ENCODE measurements at places on chromosomes 16 and 17. TPM values are rescaled to one million over a fixed set of nuclear protein-coding genes. Genes with fewer than 3 reads are reported as not detected.
A peak's percentile ranks its signal among the peaks of the same experiment; 100 is the strongest.

The CDH3 gene
- 9.6 TPM for total RNA-seq

DNA sequence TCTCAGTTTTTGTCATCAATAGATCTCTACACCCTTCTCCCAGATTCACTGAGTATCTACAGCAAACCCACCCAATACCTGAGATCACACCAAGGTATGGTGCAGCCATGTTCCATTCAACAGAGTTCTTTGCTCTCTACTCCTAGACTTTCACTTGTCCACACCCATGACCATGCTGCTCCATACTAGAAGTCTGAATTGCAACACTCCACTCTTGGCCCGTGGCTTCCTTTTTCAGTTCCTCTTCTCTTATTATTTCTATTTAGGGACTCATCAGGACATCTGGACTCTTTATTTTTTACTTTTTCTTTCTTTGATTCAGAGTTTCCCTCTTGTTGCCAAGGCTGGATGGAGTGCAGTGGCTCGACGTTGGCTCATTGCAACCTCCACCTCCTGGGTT, 37.1 kb downstream of the YWHAE start:
- no peaks in the 10 kb centered on the region for H3K27me3 ChIP-seq
- DNase-seq, result no peak
- peak overlapping the region; percentile 32 for H3K27ac ChIP-seq
- peaks cover 53% of the 10 kb centered on the region for H3K36me3 ChIP-seq
- peaks cover 62% of the 10 kb centered on the region for H3K4me1 ChIP-seq

The DPEP2NB gene
- not detected for total RNA-seq

GRCh38 chr17:72699545-72699944, 392.9 kb downstream of the SLC39A11 start:
- DNase-seq, result no peak
- no peak overlapping the region for H3K4me3 ChIP-seq
- no peaks in the 10 kb centered on the region for H3K36me3 ChIP-seq
- H3K27ac ChIP-seq, result no peak overlapping the region
- no peaks in the 10 kb centered on the region for H3K4me1 ChIP-seq

DNA sequence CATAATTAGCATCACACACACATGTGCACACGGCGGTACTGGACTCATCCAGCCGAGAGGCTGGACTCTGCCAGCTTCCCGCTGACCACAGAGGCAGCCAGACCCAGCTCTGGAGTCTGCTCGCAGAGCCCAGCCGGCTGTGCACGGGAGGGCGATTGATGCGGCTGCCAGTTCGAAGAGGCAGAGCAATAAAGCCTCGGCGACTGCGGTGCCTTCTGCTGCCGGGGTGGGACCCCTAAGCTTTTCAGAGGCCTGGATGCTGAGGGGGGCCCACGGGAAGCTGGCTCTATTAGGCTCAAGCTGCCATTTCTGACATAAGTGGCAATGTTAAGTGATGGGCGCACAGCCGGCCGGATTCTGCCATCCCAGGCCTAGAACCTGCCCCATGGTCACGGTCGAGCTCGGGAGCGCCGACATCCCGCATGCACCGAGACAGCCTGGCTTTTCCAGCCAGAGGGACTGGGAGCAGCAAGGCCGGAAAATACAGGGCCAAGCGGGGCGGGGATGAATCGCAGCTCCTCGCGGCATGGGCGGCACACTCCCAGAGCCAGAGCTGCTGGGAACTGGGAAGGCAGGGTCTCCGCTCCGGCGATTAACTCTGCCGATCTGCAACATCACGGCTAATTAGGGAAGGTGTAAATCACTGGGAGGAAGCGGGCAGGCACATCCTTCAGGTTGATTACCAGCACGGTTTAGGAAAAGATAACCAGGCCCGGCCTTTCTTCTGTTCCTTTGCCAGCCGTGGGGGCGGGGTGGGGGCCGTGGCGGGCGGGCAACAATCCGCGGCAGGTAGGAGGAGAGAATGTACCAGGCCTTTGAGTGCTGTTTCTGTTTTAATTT, 57.7 kb downstream of the TBC1D16 start:
- no peaks in the 10 kb centered on the region for H3K4me1 ChIP-seq
- H3K27ac ChIP-seq, result no peak overlapping the region
- peak; percentile 50 for DNase-seq
- H3K27me3 ChIP-seq, result no peaks in the 10 kb centered on the region

- peaks cover 10% of the 10 kb centered on the region for H3K4me1 ChIP-seq
- DNase-seq, result no peak
- H3K27me3 ChIP-seq, result no peaks in the 10 kb centered on the region
- H3K4me3 ChIP-seq, result no peak overlapping the region
These were observed 61.4 kb downstream of the NXN start for GRCh38 chr17:917941-918740.

DNA sequence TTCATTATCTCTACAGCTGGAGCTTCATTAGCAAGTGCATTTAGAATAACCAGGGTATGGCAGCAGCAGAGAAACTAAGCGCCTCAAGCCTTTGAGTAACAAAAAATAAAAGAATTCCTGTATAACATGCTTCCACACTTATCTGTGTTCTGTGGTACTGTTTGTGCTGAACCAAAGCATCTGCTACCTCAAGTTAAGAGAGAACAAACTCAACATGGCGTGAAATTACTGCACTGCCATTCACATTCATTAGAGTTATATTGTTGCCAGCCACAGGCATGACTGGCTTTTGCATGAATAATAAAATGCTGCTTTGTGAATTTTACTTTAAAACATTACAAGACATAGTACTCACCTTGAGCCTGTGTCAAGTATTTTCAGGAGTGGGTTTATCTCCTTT, 76.6 kb downstream of the NLK start:
- DNase-seq, result no peak
- no peak overlapping the region for H3K4me3 ChIP-seq
- H3K27ac ChIP-seq, result no peak overlapping the region

- no peak overlapping the region for H3K27ac ChIP-seq
- no peaks in the 10 kb centered on the region for H3K36me3 ChIP-seq
- no peak overlapping the region for H3K4me3 ChIP-seq
- no peaks in the 10 kb centered on the region for H3K4me1 ChIP-seq
These were observed 18.8 kb downstream of the HS3ST3A1 start for GRCh38 chr17:13582776-13583547.

- DNase-seq, result no peak
- peaks cover 14% of the 10 kb centered on the region for H3K36me3 ChIP-seq
- peaks cover 16% of the 10 kb centered on the region for H3K27me3 ChIP-seq
- no peak overlapping the region for H3K27ac ChIP-seq
These were observed 8.4 kb downstream of the FSCN2 start for GRCh38 chr17:81536299-81537290.

- no peaks in the 10 kb centered on the region for H3K27me3 ChIP-seq
- no peaks in the 10 kb centered on the region for H3K4me1 ChIP-seq
- H3K4me3 ChIP-seq, result no peak overlapping the region
- DNase-seq, result no peak
These were observed 223.9 kb downstream of the TANC2 start for GRCh38 chr17:63189930-63190329.

The KRTAP16-1 gene
- not detected for total RNA-seq

The C1QL1 gene
- 0.52 TPM for total RNA-seq

GRCh38 chr17:9158544-9159452, 137.5 kb downstream of the NTN1 start:
- no peaks in the 10 kb centered on the region for H3K27me3 ChIP-seq
- no peak overlapping the region for H3K4me3 ChIP-seq
- no peak for DNase-seq
- H3K36me3 ChIP-seq, result no peaks in the 10 kb centered on the region
- H3K4me1 ChIP-seq, result no peaks in the 10 kb centered on the region

GRCh38 chr16:4372578-4373355, 1.1 kb downstream of the VASN start:
- DNase-seq, result no peak
- peak overlapping the region; percentile 82 for H3K27ac ChIP-seq
- H3K36me3 ChIP-seq, result no peaks in the 10 kb centered on the region
- H3K4me1 ChIP-seq, result peaks cover 81% of the 10 kb centered on the region
- H3K27me3 ChIP-seq, result no peaks in the 10 kb centered on the region

DNA sequence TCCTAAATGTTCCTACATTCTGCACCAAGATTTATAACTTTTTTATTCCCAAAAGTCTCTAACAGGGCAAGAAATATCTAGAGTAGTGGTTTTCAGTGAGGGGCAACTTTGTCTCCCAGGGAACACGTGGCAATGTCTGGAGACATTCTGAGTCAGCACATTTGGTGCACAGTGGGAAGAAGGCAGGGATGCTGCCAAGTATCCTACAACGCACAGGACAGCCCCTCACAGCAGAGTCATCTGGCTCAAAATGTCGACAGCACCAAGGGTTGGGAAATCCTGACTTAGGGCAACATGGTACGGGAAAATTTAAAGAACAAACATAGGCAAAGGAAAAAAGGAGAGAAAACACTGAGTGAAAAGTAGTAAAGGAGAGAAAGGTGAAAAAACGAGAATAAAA, 61.8 kb downstream of the SMG6 start:
- no peaks in the 10 kb centered on the region for H3K27me3 ChIP-seq
- peaks cover 25% of the 10 kb centered on the region for H3K4me1 ChIP-seq
- peaks cover 15% of the 10 kb centered on the region for H3K36me3 ChIP-seq
- no peak overlapping the region for H3K4me3 ChIP-seq
- no peak overlapping the region for H3K27ac ChIP-seq
- no peak for DNase-seq

The CCL7 gene
- not detected for total RNA-seq

GRCh38 chr17:7260651-7261378, 1.5 kb downstream of the CLDN7 start:
- peak overlapping the region; percentile 68 for H3K4me3 ChIP-seq
- peak; percentile 93 for DNase-seq
- peaks cover 31% of the 10 kb centered on the region for H3K36me3 ChIP-seq

DNA sequence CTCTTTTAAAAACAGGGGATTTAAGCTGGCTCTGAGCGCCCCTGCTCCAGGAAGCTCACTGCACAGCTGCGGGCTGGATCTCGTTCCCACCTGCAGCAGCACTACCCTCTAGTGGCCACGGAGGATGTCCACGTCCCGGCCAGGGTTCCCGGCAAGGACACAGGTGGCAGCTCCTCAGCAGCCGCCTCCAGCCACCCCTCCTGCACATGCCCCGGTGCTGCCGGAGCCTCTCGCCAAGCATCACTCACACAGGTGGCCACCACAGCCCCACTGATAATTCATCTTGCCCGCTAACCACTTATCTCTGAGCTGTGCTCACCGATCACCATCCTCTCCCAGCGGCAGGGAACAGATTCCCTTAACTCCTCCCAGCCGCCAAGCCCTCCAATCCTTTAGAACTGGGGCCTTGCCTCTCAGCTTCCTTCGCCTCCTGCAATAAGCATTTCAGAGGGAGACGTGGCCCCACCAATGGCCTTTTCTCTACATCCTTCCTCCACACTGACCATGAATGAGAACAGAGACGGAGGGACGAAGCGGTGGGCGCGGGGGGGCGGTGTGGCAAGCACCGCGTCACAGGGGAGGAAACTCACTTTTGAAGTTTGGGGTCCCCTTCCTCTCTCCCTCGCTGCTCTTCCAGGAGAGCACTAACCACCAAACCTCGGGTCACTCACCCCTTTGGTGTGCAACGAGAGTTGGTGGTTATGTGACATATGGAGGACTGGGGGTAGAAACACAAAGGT, 222.1 kb downstream of the RBFOX3 start:
- H3K36me3 ChIP-seq, result no peaks in the 10 kb centered on the region
- no peak overlapping the region for H3K4me3 ChIP-seq
- peaks cover 57% of the 10 kb centered on the region for H3K27me3 ChIP-seq
- H3K4me1 ChIP-seq, result no peaks in the 10 kb centered on the region
- H3K27ac ChIP-seq, result no peak overlapping the region

DNA sequence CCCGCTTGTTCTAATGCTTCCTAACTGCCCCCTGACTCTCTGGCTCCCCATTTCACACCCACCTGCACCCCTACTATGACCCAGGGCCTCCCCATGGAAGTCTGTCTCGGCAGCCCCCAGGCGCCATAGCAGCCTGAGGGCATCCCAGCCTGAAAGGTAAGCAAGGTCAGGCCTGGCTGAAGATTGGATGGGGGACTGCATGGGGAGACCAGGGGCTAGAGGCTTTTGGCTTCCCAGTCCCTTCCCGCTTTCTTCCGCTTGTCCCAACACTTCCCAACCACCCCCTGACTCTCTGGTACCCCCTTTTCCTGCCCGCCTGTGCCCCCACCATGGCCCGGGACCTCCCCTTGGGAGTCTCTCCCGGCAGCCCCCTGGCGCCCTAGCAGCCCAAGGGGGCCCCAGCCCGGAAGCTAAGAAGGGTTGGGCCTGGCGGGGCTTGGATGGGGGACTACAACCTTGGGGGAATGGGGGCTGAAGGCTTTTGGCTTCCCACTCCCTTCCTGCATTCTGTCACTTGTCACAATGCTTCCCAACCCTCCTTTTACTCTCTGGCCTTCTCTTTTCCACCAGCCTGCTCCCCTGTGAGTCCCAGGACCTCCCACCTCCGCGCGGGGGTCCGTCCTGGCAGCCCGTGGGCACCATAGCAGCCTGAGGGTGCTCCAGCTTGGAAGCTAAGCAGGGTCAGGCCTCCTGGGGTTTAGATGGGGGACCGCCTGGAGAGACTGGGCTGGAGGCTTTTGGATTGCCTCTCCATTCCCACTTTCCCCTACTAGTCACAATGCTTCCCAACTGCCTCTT, 2288.4 kb downstream of the TP53TG3F start:
- no peaks in the 10 kb centered on the region for H3K27me3 ChIP-seq
- DNase-seq, result no peak
- H3K4me1 ChIP-seq, result no peaks in the 10 kb centered on the region
- H3K36me3 ChIP-seq, result no peaks in the 10 kb centered on the region
- no peak overlapping the region for H3K4me3 ChIP-seq
- H3K27ac ChIP-seq, result no peak overlapping the region

DNA sequence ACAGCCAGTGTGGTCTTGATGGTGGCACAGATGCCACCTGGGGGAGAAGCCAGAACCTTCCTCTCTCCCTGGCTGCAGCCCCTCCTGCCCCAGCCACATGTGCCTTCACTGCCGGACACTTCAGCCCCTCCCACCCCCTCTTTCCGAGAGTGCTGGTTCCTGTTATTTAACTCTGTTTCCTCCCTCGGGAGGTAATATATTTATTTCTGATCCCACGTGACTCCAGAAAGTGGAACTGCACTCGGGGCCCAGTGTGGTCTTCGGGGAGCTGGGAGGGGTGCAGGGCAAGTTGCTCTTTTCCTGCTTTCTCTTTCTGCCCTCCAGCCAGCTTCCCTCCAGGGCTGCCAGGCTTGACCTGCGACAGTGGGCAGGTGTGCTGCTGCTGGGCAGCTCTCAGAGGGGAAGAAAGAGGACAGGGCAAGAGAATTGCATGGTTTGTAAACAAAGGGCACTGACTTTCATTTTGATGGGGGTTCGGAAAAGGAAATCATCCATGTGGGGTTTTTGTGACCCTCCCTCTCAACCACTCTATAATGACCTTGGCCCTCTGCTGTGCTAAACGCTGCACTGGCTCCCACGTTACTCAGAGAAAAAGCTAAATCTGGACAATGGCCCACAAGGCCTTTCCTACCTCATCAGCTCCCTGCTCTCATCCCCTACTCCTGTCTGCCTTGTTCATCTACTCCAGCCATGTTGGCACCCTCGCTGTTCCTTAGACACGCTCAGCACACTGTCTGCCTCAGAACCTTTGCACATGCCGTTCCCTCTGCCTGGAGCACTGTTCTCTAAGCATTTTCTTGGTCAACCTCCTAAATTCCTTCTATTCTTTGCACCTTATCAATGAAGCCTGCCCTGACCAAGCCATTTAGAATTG, 8.2 kb upstream of the CIITA start:
- DNase-seq, result peak; percentile 74
- H3K4me1 ChIP-seq, result peaks cover 45% of the 10 kb centered on the region
- H3K27me3 ChIP-seq, result no peaks in the 10 kb centered on the region
- no peaks in the 10 kb centered on the region for H3K36me3 ChIP-seq

- no peak overlapping the region for H3K27ac ChIP-seq
- DNase-seq, result no peak
- H3K4me1 ChIP-seq, result no peaks in the 10 kb centered on the region
- no peak overlapping the region for H3K4me3 ChIP-seq
- no peaks in the 10 kb centered on the region for H3K36me3 ChIP-seq
These were observed 108.2 kb downstream of the VAT1L start for GRCh38 chr16:77896415-77897128.

The TRPV2 gene
- 86.5 TPM for total RNA-seq

The ZNF750 gene
- total RNA-seq, result 5.6 TPM

Data from upper lobe of right lung (tissue), 1 donor.